ENCODE measurements at places on chromosomes 13 and 19. TPM values are rescaled to one million over a fixed set of nuclear protein-coding genes. Genes with fewer than 3 reads are reported as not detected.

- no peak for DNase-seq
These were observed 23.5 kb downstream of the SLC25A15 start for GRCh38 chr13:40812724-40813445.

DNA sequence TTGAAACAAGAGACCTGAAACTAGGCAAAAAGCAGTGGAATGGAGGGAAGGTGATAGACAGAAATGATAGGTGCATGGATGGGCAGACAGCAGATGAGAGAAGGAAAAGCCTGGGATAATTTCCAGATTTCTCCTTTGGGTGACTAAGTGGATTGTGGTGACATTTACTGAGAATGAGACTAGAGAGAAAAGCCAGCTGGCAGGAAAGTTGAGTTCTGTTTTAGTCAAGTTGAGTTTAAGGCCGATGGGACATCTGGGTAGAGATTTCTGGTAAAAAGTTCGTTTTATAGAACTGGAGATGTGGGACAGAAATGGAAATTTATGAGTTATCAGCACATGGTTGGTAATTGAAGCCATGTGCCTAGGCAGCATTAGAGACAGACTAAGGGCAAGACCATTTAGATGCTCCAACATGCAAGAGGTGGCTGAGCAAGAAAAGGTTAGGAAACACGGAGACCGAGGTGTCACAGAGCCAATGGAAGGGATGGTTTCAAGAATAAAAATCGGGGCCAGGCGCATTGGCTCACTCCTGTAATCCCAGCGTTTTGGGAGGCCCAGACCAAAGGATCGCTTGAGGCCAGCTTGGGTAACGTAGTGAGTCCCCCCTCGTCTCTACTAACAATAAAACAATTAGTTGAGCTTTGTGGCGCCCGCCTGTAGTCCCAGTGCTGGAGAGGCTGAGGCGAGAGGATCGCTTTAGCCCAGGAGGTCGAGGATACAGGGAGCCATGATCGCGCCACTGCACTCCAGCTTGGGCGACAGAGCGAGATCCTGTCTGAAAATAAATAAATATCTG is 9.6 kb upstream of the DGKH start:
- DNase-seq, result no peak

DNA sequence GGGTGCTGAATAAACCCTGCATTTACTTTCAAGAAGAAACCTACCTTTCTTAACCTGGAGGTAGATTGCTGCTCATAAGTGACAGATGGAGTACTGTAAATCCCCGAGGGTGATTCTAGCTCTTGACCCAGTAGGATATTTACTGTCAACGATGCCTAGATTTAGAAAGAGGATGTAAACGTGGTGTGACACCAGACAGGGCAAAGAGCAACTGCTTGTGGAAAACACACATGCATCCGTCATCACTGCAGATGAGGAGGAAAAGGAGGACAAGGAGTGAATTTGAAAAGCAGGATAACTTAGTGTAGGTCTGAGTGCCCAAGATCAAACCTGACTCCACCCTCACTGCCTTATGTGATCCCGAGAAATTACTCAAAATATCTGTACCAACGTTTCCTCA is 9.8 kb upstream of the CLN5 start:
- DNase-seq, result no peak

DNA sequence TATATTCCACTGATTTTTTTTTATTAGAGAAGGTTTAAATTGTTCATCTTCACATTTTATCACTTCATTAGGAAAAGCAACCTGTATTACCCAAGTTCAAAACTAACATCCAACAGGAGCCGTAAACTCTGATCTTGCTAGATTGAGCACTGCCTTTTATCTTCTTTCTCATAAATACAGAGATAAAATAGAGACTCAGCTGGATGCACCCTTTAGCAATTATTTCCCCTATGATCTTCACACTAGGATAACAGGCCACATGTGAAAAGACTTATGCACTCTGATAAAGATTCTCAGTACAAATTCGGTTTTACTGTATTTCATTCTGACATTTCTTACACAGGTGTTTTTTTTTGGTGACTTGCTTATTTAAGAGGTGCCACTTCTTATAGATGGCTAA is 2438.2 kb upstream of the PCDH20 start:
- no peak for DNase-seq

Gene ZNF628
- 5.6 TPM for total RNA-seq

Gene ZNF433
- total RNA-seq, result 1.2 TPM

- DNase-seq, result no peak
These were observed 49.0 kb upstream of the C13orf46 start for GRCh38 chr13:114022876-114023275.

Gene CEACAM7
- not detected for total RNA-seq

GRCh38 chr13:34647379-34648150 is 294.5 kb upstream of the NBEA start:
- DNase-seq, result no peak

GRCh38 chr13:93233997-93234416 is 7.4 kb downstream of the GPC6 start:
- peak; percentile 12 for DNase-seq

Gene CD209
- not detected for total RNA-seq

Gene COMP
- total RNA-seq, result not detected

Gene ADGRE2
- 0.95 TPM for total RNA-seq

- DNase-seq, result no peak
These were observed 83.1 kb upstream of the TSHZ3 start for GRCh38 chr19:31432201-31432810.

Gene LGALS13
- not detected for total RNA-seq

DNA sequence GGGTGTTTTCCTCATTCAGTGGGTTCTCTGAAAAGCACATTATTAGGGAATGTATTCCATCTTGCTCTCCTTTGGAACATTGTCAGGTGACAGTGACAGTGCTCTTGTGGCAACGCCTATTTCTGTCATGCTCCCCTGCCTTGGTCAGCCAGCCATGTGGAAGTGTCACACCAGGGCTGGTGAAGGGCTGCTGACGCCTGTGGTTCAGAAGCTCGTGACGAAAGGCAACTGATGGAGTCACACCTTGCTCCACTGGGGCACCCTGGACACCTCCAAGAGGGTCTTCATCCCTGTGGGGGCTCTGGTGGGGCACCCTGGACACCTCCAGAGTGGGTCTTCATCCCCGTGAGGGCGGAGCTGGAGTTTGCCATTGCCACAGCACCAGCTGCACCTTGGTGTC is 68.9 kb upstream of the GPR183 start:
- DNase-seq, result no peak

Gene PRODH2
- not detected for total RNA-seq

Gene CEACAM19
- 0.73 TPM for total RNA-seq

DNA sequence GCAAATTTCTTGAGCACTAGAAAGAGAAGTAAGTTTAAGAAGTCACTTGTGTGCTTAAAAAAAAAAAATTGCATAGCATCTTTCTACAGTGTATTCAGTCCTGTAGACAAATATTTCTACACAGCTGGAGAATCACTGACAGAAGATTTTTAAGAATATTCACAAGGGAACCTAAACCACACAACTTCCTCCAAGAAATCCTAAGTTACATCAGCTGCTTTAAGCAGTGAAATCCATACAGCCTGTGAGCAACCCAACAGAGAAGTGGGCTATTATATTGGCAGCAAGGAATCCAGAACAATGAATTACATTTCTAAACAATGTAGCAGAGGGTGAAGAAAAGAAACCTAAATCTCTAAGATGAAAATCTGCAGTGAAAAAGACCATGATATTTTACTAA is 1.5 kb downstream of the DOCK9 start:
- DNase-seq, result no peak

Gene MCEMP1
- total RNA-seq, result not detected

Gene SLITRK6
- not detected for total RNA-seq

DNA sequence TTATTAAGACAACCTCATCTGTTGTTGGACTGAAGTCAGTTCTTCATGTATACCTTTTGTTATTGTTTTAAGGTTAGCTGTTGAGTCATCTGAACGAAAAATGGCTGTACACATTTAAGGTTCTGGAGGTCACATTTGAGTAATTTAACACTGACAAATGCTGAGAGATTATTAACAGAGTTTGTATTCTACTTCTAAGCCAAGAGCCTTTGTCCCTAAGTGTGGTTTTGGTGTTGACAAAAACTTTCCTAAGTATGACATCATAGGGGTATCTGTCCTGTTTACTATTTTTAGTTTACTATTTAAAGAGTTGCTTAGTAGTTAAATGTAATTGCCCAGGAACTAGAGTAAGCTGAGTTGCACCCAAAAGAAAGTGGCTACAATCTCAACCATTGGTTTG is 71.9 kb downstream of the CDK8 start:
- DNase-seq, result no peak

GRCh38 chr19:45569619-45570421 is 14.8 kb downstream of the OPA3 start:
- DNase-seq, result peak; percentile 84

DNA sequence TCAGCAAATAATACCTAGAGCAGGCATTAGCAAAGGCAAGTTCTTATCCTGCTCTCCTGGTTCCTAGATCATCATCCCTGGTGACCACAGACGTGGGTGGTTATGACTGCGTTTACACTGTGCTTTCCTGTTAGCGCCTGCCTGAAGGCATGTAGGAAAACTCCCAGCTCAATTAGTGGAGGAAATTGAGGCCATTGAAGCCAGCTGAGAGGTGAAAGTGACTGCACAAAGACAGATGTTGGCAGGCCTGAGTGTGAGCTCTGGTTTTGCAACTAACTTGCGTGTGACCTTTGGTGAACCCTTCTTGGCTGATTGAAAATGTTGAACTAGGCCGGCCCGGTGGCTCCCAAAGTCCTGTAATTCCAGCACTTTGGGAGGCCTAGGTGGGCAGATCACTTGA is 17.5 kb upstream of the NWD1 start:
- DNase-seq, result no peak

- DNase-seq, result no peak
These were observed 39.3 kb downstream of the RFXAP start for GRCh38 chr13:36858290-36858689.

DNA sequence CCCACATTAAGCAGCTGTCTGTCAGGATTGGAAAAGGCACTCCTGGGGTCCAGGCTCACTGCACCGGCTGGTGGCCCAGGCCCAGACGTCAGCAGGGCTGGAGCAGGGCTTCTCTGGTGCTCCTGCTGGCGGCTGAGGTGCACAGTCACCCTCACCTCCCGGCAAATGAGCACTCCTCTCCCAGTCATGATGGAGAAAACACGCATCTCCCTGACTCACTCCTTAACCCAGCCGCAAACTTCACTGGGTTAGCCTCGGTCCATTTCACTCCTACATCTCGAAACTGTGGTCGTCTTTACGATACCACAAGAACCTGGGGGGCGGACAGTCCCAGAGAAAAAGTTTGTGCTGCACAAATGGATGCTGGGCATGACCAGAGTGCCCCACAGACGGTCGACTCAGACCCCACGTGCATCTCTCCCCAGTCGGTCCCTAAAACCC is 3.3 kb upstream of the RASA3 start:
- DNase-seq, result no peak

GRCh38 chr13:110713981-110714796 is 689 bp downstream of the ING1 start:
- DNase-seq, result peak; percentile 83
